ENCODE measurements at places on chromosomes 2 and 18.

GRCh38 chr18:62857263-62857976 is 142.1 kb downstream of the PHLPP1 start:
- DNase-seq = no peak

DNA sequence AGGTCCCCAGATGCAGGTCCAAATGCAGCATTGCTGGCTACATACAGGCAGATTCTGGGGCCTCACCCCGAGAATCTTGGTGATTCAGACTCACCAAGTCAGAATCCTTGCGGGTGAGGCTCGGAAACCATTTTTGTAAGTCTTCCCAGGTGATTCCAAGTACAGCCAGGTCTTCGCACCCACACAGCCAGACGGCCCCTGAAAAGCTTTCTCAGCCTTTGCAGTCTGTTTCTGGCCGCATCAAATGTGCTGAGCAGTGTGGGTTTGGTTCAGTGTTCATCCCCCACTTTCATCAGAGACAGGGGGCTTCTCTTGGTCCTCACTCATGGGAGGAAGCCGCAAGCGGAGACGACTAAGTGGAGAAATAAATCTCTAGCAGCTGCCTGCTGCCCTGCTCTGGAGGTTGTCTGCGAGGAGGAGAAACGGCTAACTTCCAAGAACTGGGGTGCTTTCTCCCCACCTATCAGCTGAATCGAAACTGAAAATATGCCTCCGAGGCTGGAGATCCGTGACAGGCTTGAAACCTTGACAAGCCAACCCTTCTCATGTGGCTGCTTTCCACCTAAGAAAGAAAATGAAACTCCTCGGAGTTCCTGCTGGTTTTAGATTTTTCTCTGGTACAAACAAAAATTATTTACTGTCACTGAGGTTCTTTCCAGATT is 8.9 kb upstream of the TMEM185B start:
- DNase-seq = peak; percentile 57

DNA sequence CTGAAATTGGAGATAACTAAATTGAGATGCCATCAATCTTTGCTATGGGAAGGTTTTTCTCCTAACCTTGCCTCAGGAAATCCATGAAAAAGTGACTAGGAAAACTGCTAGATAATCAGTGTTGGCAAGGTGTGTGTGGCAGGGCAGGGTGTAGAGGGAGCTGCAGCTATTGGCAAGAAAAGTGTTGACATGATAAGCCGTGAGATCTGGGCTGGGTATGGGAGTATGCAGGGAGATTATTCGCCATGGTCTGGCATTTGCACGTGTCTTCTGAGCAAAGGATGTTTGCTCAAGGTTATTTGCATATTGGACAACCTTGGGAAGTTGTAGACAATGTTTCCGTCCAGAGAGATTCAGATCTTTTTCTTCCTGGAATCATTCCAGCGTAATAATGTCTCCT is 74.7 kb downstream of the SERPINB8 start:
- no peak for DNase-seq

GRCh38 chr2:236117401-236117800 is 50.8 kb downstream of the GBX2 start:
- no peak for DNase-seq

DNA sequence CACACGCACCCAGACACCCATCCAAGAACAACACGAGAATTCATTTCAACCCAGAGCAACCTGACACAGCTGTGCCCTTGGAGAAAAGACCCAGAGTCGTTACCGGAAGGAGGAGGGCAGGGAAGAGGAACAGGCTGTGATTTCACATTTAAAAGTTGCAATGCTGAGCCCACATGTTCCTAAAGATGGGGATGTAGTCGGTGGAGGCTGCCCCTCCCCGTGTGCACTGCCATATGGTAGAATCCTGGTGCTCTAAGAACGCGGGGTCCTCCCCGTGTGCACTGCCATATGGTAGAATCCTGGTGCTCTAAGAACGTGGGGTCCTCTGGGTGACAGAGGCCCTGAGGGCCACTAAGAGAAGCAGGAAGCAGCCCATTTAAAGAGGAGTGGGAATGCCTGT is 10.9 kb downstream of the MTERF4 start:
- DNase-seq = no peak

DNA sequence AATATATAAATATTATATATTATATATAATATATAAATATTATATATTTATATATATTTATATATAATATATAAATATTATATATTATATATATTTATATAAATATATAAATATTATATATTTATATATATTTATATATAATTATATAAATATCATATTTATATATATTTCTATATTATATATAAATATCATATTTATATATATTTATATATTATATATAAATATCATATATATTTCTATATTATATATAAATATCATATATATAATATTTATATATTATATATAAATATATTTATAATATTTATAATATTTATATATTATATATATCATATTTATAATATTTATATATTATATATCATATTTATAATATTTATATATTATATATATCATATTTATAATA is 321.4 kb downstream of the CDH2 start:
- DNase-seq = no peak

DNA sequence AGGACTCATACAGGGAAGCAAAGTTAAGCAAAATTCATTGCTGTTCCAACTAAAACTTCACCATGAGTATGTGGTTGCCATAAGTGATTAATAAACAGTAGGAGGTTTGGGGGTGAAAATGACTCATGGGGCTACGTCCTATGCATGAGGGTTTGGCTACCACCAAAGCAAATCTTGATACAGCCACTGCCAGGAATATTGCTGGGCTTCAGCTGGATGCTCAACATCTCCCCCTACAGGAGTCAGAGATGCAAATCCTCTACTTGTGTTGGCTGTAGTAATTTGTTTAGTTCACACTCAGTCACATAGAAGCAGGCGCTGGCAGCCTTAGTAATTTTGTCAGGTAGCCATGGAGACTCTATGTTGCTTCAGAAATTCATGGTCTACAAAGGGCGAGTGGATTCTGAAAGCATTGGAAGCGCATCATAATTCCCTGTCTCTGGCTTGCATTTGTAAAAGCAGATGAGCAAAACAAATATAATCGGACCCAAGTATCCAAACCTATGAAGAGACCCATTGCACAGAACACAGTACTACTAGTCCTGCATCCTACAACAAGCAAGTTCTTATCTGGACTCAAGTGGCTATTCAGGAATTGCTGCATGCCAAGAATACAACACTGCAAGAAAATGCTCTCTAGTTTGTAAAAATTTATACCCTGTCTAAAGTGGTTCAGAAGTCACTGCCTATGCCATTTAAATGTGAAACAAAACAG is 76.0 kb downstream of the CD28 start:
- DNase-seq = peak; percentile 78

DNA sequence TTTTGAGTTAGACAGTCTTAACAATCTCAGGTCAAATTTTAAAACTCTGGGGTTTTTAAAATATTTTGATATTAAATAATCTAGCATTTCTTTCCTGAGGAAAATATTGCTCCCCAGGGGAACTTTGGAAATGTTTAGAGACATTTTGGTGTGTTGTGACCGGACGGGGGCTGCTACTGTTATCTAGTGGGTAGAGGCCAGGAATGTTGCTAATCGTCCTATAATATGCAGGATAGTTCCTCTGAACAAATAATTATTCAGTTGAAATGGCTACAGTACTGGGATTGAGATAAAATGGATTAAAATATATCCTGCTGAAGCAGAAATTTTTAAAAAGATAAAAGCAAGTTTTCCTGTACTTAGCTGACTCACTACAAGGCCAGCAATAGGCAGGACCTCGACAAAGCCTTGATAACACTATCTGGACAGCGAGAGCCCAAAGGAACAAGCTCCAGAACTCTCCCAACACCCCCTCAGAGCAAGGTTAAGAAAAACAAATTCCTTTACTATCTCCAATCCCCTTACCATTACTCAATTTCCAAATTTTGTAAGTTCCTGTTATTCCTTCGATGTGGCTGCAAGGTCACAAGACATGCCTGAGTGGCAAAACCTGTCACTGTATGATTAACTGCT is 1407.4 kb downstream of the SUCLG1 start:
- DNase-seq = no peak

- DNase-seq = no peak
Observed at GRCh38 chr18:56516789-56517188, 121.6 kb downstream of the TXNL1 start.

- no peak for DNase-seq
Observed at GRCh38 chr18:69840445-69840844, 107.2 kb downstream of the CD226 start.

DNA sequence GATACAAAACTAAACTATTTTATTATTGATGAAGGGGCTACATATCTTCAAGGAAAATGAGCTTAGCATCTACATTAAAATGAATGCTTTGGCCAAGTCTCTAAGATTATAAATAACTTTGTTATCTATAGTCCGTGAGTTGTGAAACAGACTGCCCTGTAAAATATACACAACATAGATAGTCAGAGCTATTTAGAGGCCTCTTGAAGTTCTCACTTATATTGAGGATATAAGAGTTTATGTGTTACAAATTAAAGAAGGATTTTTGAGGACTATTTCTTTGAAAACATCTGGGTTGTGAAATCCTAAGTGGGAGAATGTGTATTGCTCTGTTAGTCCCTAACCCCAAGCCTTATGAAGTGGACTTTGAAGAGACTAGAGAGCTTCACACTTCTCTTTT is 292.0 kb upstream of the CDH2 start:
- no peak for DNase-seq

DNA sequence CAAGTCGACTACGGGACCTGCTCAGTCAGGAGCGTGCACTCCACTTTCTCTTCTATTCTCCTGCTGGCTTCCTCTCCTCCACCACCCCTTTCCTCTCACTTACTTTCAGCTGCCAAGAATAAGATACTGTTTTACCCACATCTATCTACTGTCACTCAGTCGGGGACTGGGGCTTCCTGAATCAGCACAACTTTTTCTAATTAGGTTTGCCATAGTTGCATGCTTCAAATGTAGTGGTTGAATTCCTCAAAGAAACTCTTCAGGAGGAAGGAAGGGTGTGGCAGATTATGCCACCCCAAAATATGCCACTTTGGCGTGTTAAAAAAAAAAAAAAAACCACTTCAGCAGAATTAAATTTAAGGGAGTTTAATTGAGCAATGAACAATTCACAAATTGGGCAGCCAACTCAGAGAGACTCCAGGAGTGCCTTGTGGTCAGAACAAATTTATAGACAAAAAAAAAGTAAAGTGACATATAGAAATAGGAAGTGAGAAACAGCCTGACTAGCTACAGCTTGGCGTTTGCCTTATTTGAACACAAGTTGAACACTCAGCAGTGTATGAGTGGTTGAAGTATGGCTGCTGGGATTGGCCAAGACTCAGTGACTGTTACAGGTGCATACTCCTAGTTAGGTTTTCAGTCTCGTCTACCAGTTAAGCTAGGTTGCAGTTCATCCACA is 32.5 kb upstream of the RMDN2 start:
- DNase-seq = no peak

- DNase-seq = no peak
Observed at GRCh38 chr2:12558519-12558918, 158.2 kb upstream of the TRIB2 start.

GRCh38 chr18:54948350-54948837 is 10.9 kb downstream of the CCDC68 start:
- DNase-seq = no peak

GRCh38 chr2:12762976-12763375 is 46.2 kb downstream of the TRIB2 start:
- DNase-seq = no peak

- DNase-seq = no peak
Observed at GRCh38 chr2:96828874-96829273, 12.8 kb downstream of the CNNM3 start.

- DNase-seq = no peak
Observed at GRCh38 chr2:190789074-190790004, 91.3 kb upstream of the GLS start.

GRCh38 chr2:43480874-43481273 is 115.0 kb downstream of the THADA start:
- no peak for DNase-seq

DNA sequence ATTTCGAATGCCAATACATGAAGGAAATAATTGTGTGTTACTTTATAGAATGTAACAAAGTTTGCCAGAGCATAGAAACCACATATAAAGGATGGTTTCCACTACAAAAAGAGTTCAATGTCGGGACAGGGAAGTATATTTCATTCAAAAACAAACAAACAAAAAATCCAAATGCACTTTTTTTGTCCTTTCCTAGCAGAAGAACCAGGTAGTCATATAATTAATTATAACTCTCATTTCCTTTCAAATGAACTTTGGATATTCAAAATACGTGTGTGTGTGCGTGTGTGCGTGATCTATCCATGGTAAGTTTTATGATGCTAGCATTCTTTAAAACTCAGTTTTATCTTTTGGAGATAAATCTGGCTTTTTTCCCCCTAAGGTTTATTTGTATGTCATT is 8.3 kb downstream of the FN1 start:
- no peak for DNase-seq

GRCh38 chr2:235501673-235502031 is 7.8 kb downstream of the AGAP1 start:
- DNase-seq = no peak

- no peak for DNase-seq
Observed at GRCh38 chr2:3463186-3463835, 56.0 kb downstream of the ADI1 start.

DNA sequence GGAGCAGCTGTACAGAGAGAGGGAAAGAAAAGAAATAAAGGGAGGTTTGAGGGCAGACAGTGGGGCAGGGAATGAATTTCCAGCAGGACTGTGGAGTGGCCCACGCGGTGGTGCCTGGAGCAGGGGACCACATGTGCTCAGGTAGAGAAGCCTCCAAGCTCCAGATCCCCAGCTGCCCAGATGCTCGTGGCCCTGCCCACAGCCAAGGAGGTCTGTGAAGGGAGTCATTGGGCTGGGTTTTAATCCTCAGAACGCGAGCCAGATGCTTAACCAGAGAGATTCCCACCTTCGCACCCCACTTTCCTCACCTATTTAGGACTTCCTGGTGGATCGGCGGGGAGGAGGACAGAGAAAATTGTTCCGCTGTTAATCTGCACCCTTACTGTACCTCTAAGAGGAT is 369.4 kb downstream of the PARD3B start:
- DNase-seq = no peak

DNA sequence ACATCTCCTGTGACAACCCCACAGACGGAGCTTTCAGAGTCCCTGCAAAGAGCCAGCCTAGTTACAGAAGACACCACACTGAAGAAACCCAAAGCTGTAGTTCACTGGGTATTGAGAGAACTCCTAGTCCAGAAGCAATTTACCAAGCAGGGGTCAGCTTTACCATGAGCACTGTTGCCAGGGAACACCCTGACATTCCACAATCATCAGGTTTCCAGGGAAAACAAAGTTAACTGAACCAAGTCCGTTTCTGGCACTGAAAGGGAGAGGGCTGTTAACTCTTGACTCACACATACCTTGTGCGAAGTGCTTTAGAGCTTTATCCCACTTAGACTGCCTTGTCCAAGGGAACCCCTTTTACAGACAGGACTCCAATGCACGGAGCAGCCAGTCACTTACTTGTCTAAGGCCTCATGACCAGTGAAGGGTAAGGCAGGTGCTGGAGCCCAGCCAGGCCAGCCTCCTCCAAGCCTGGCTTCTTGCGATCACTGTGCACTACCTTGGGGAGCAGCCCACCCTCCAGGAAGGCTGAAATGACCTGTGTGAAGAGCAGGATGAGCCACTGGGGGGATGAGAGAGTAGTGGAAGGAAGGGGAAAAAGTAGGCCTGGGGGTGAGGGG is 53.9 kb downstream of the REEP1 start:
- no peak for DNase-seq

GRCh38 chr2:88933980-88934379 is 242.5 kb downstream of the RPIA start:
- DNase-seq = no peak

GRCh38 chr2:241038374-241039180 is 40.2 kb downstream of the SNED1 start:
- DNase-seq = no peak
